ENCODE measurements at places on chromosomes 1 and 21.
A peak's percentile ranks its signal among the peaks of the same experiment; 100 is the strongest.

DNA sequence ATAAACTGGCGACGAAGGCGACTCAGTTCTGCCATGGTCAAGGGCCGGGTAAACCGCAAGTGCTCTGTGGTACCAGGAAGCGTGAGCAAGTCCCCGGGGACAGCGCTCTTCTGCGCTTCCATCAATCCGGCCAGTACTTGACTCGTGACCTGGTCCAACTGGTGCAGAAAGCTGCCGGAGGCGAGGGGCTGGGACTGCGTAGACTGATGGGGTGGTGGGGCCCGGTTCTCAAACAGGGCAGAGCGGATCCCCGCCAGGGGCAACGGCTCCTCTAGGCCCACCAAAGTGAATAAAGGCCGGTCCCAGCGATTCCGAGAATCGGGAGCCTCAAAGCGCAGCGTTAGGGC is 852 bp downstream of the KTI12 start:
- peak; percentile 10 for DNase-seq

DNA sequence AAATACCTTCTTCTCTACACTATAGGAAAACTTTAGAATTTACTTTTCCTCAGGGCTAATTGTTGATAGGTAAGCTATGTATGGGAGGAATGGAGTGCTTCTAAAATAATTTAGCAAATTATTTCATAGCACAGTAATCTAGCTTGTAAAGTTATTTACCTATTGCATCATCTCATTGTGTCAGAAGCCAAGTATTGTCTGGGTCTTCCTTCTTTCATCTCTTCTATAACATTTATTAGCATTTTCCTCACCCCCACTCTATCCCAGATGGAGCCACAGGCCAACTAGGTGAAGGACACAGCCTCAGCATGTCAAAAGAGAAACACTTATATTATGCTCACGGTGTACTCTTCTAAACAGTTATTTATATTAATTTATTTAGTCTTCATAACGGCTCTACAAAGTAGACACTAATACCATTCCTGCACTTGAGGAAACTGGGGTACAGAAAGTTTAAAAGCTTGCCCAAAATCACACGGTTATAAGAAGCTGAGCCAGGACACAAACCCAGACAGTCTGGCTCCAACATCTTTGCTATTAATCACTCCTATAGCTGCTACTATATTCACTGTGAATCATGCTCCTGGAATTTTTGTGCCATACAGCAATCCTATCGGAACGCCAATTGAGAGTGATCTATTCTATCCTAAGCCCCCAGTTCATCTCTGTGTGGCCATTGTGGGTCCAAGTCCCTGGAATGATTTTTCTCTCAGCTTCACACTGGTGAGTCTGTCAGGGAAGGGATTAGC is 43.1 kb downstream of the OR10J5 start:
- DNase-seq = no peak

- DNase-seq = no peak
These were observed 57.2 kb upstream of the HMCN1 start for GRCh38 chr1:185676969-185677368.

- no peak for DNase-seq
These were observed 91.4 kb downstream of the GPATCH2 start for GRCh38 chr1:217539510-217539909.

DNA sequence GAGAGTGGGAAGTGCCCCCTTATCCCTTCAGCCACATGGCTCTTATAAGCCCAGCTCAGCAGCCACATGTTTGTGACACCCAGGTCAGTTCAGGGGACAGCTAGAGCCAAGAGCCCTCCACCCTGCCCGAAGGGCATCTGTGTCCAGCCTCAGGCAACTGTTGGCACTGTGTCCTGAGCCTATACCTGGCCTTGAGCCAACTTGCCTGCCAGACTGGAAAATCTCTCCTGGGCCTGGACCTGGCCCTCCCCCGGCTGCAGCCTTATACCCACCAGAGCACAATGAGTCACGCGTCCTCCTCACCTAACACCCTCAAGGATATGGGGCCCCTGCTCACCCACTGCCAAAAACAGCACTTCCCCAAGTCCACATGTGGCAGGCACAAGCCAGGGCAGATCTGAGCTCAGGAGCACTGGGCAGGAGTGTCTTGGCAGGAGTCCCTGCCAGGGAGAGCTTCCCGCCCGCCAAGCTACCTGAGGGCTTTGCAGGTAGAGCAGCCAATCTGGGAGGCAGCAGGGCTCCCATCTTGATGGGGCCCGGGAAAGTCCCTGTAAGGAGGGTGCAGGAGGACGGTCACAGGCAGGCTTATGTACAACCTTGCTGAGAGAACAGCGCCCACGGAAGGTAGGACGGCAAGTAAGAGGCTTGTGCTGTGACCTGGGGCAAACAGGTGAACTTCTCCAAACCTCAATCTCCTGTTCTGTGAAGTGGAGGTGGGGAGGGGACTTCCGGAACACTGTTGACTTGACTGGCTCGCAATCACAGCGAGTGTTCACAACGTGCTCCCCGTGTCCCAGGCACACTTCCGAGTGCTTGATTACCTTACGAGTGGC is 19.8 kb upstream of the HSPG2 start:
- DNase-seq = no peak

- DNase-seq = no peak
These were observed 3.9 kb downstream of the JAK1 start for GRCh38 chr1:64962441-64962840.

DNA sequence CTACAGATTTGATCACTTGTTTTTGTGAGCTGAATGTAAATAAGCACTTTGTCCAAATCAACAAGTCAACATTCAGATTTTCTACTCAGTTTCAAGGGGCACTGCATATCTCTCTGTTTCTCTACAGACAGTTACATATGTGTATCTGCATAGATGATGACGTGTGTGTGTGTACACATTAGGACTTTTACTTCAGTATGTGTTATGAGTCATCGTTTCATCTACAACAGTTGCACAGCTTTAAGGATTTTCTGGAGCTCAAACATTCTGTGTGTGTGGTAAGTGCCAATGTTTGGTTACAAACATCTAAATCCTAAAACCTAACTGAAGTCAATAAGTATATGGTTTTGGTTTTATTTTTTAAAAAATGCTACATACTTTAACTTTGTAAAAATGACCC is 494.5 kb upstream of the PBX1 start:
- no peak for DNase-seq

GRCh38 chr1:162391790-162392563 is 10.4 kb downstream of the C1orf226 start:
- DNase-seq = no peak

GRCh38 chr1:244199902-244200301 is 148.8 kb downstream of the ZBTB18 start:
- DNase-seq = no peak

- no peak for DNase-seq
These were observed 167.7 kb downstream of the TOMM20 start for GRCh38 chr1:234960722-234961455.

DNA sequence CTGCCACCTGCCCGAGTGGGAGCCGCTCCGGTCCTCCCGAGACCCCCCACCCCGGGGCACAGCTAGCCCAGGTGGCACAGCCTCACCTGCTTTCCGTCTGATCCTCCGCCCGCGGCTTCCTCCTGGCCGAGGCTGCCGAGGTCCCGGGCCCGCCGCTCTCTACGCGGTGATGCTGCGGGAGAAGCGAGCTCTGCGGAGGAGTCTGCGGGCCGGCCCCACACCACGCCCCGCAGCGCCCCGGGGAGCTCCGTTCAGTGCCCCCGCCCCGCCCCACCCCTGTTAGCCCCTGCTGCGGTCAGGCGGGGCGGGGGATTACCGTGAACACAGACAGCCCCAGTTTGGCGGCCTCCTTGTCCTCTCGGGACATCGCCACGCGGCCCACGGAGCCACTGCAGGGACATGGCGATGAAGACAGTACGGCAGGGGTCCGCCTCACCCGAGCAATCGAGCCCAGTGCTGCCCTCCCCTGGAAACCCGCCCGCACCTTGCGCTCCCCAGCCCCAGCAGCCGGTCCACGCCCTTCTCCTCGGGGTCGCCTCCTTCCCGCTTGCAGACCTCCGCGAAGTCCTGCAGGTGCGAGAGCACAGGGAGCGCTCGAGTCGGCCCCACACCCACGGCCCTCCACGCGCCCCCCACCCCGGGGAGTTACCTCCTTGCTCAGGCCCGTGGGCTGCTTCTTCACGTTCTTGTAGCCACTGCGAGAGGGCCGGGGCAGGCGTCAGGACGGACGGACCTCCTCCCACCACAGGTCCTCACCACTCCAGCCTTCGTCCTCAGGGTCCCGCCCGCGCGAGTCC is 933 bp downstream of the C1orf35 start:
- no peak for DNase-seq

- no peak for DNase-seq
These were observed 8.9 kb upstream of the PRDM16 start for GRCh38 chr1:3060127-3060526.

- no peak for DNase-seq
These were observed 349.3 kb upstream of the PLXNA2 start for GRCh38 chr1:208593306-208594006.

DNA sequence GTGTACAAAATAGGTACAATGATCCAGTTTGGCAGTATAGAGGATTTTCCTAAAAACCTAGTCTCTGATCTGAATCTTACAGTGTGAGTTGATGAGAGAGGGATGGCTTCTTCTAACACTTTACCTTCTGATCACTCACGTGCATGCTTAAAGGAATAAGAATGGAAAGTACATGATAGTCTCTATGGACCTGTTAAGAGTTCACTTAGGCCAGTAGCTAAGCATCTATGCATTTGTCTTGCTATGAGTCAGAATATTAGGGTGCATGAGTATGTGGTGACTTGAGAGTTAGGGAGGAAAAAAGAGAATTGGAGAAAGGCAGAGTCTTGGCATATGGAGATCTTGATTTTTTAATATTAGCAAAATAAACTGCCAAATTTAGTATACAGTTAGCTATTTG is 206.3 kb downstream of the COL11A1 start:
- DNase-seq = no peak

- no peak for DNase-seq
These were observed 8.3 kb downstream of the HMGCL start for GRCh38 chr1:23816906-23817305.

DNA sequence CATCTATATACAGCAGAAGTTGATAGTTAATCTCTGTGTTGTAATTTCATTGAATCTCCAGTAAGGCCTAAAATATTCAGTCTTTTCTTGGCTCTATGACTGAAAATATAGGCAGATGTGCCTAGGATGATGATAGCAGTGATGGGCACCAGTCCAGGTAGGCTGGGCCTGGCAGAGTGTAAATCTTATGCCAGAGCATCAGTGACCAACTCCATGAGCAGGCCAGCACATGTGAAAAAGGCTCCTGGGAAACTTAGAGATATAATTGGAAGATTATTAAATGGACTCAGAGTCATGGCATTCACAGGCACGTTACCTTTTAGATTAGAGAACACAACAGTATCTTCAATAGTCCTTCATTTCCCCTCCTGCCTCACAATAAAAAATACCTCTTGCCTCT is 20.7 kb upstream of the CYYR1 start:
- DNase-seq = no peak

GRCh38 chr1:198778049-198778448 is 139.2 kb downstream of the PTPRC start:
- DNase-seq = no peak

- DNase-seq = no peak
These were observed 15.7 kb downstream of the HYI start for GRCh38 chr1:43438006-43438405.

DNA sequence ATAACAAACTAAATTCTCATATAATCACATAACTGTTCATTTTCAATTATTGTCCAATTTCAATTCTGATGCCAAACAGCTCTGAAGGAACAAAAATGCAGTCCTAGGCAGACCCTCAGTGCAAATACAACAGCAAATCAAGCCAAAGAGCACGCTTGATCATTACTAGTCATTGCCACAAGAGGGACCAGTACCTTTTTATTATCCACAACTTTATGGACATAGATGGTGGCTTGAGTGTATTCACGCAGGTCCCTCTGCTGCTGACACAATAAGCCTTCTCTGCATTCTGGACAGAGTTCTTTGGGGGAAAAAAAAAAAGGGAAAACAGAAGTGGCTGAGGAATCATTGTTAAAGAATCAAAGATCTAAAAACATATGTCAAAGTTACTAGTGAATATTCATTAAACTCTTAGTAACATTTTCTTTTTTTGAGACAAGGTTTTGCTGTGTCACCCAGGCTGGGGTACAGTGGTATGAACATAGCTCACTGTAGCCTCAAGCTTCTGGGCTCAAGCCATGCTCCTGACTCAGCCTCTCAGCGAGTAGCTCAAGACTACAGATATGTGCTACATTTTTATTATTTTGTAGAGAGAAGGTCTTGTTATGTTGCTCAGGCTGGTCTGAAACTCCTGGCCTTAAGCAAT is 34.3 kb upstream of the RAP1GAP start:
- DNase-seq = no peak

GRCh38 chr1:170250531-170251276 is 104.9 kb downstream of the NTMT2 start:
- DNase-seq = no peak

DNA sequence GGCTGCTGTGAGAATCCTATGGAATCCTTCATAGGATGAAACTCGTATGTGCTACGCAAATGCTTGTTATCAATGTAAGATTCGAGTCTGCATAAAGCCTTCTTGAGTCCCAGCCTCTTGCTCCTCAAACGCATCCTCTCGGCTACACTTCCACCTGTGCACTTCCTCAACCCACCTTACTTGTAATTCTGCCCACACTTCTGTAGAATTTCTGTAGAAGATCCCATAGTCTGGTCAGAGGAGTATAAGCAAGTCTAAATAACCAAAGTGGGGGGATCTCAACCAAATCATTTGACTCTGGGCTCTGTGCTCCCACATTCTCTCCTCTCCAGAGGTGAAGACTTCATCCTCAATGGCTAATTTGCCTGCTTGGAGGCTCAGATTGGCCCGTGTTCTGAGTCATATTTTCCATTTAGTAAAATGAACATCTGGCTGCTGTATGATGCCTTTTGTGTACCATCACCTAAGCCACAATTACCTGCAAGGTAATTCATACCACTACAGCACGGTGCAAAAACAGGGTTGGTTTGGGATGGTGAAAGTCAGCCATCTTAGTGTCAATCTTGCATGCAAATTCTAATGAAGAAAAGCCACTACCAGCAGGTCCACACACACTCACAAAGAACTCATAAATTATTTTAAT is 63.2 kb downstream of the ITPKB start:
- no peak for DNase-seq

DNA sequence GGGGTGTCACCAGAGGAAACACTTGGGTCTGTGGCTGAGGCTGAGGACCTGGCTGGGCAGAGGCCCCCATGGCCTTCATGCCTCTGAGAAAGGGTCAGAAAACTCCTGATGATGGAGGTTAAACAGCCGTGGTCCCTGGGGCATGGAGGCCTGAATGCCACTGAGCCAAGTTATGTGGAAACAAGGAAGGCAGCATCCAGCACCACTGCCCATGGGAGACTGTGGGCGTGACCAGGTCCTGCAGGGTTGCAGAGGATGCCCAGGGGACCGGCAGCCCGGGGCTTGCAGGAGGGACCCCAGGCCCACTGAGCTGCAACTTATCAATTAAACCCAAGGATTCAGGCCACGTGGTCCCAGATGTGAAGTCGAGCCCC is 18.9 kb upstream of the COL6A2 start:
- no peak for DNase-seq

- no peak for DNase-seq
These were observed 14.1 kb downstream of the ROR1 start for GRCh38 chr1:63787875-63788274.

GRCh38 chr1:40382108-40382460 is 8.6 kb downstream of the SMAP2 start:
- no peak for DNase-seq
